ENCODE measurements at places on chromosomes 1 and 21. TPM values are rescaled to one million over a fixed set of nuclear protein-coding genes. Genes with fewer than 3 reads are reported as not detected.

The UFC1 gene
- total RNA-seq = 63.2 TPM

- no peaks in the 10 kb centered on the region for H3K27me3 ChIP-seq
- H3K27ac ChIP-seq = peak overlapping the region; percentile 2
- H3K36me3 ChIP-seq = no peaks in the 10 kb centered on the region
- no peak overlapping the region for H3K4me3 ChIP-seq
- DNase-seq = no peak
- H3K4me1 ChIP-seq = peaks cover 3% of the 10 kb centered on the region
Observed at GRCh38 chr1:31985430-31985829, 28.2 kb upstream of the KHDRBS1 start.

- H3K27ac ChIP-seq = no peak overlapping the region
- H3K4me1 ChIP-seq = peaks cover 57% of the 10 kb centered on the region
- no peaks in the 10 kb centered on the region for H3K27me3 ChIP-seq
- H3K36me3 ChIP-seq = no peaks in the 10 kb centered on the region
- no peak overlapping the region for H3K4me3 ChIP-seq
- DNase-seq = no peak
Observed at GRCh38 chr1:2236695-2237677, 8.9 kb downstream of the SKI start.

The PEAR1 gene
- 12.3 TPM for total RNA-seq

The VASH2 gene
- total RNA-seq = 0.28 TPM

- H3K36me3 ChIP-seq = no peaks in the 10 kb centered on the region
- no peak overlapping the region for H3K4me3 ChIP-seq
- peaks cover 18% of the 10 kb centered on the region for H3K4me1 ChIP-seq
- DNase-seq = no peak
- no peaks in the 10 kb centered on the region for H3K27me3 ChIP-seq
Observed at GRCh38 chr1:3133686-3134085, 64.7 kb downstream of the PRDM16 start.

DNA sequence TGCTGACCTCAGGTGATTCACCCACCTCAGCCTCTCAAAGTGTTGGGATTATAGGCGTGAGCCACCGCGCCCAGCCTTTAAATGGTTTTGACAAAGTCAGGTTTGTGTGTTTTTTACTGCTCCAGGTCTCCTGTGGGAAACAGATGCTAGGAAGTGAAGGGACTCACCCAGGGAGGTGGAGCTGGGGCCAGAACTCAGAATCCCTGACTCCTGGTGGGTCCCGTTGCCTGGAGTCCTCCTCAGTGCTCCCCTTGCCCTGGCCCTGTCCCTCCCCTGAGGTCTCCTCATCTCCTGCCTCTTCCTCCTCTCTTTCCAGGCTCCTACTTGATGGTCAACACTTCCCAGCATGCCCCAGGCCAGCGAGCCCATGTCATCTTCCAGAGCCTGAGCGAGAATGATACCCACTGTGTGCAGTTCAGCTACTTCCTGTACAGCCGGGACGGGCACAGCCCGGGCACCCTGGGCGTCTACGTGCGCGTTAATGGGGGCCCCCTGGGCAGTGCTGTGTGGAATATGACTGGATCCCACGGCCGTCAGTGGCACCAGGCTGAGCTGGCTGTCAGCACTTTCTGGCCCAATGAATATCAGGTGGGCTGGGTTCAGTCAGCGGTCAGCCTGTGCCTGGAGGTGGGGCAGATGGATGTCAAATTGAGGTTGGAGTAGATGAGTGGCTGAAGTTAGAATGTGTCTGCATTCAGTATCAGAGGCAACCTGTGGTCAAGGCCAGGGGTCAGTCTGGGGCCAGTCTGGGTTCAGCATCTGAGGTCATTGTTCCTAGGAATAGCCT is 22.1 kb downstream of the PTPRU start:
- H3K27ac ChIP-seq = no peak overlapping the region
- H3K36me3 ChIP-seq = no peaks in the 10 kb centered on the region
- DNase-seq = no peak

Data from ovary (tissue), 10 donors.